ENCODE measurements at places on chromosomes 2 and 18.
A peak's percentile ranks its signal among the peaks of the same experiment; 100 is the strongest.

DNA sequence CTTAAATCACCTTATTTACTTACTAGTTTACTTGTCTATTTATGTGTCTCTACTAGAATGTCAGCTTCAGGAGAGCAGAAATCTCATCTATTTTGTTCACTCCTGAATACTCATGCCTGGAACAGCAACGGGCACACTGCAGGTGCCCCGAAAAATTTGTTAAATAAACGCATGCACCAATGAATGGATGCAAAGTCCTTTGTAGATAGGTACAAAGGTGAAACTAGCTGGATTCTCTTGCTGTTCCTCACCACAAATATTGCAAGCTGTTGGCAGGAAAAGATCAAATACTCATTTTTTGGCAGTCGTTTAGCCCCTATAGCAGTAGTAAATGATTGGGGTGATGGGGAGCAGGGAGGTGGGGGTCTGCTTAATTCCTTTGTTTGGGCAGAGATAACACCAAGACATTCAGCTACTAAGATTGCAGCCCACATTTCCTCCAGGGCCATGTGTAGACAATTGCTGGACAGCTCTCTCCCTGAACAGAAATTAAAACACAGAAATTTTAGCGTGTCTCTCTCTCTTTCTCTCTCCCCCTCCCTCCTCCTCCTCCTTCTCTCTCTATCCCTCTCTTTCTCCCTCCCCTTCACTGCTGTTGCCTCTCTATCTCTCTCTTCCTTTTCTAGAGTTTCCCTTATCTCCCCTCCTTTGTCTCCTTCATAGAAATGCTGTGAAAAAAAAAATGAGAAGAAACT lies 5.4 kb downstream of the MARCHF4 start:
- no peak for DNase-seq

DNA sequence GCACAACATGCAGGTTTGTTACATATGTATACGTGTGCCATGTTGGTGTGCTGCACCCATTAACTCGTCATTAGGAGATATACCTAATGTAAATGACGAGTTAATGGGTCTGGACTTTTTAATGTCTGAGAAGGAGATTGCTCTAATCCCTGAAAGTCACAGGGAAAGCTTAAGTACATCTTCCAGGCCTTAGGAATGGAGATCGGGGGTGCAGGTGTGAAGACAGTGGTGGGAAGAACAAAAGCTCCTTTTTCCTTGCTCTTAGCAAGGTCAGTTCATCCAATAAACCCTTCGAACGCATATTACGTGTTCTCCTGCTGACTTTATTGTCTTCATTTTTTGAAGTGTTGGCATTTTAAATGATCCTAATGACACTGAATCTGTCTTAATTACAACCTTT lies 50.8 kb upstream of the LAMA1 start:
- DNase-seq: no peak

- DNase-seq: no peak
Measured at GRCh38 chr2:129502781-129503180, 476.7 kb upstream of the RAB6C start.

- no peak for DNase-seq
Measured at GRCh38 chr2:53632714-53633113, 134.9 kb upstream of the CHAC2 start.

- no peak for DNase-seq
Measured at GRCh38 chr2:212682937-212683336, 144.3 kb upstream of the ERBB4 start.

GRCh38 chr2:226754821-226755604 lies 44.6 kb downstream of the IRS1 start:
- no peak for DNase-seq

DNA sequence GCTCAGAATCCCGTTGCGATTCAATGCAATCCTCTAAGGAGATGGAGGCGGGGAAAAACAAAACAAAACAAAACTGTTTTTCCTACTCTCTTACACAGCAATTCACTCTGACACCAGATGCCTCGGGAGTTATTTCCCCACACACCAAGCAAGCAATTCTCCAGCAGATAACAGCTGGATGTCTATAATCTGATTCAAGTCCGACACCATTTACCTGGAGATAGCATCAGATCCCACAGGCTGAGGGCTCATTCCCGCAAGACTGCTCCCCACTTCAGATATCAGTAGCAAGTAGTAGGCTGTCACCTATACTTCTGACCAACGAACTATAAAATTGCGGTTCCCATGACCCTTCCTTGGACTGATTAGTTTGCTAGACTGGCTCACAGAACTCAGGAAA lies 58.7 kb downstream of the DTNB start:
- no peak for DNase-seq

- no peak for DNase-seq
Measured at GRCh38 chr2:173990245-173990644, 25.1 kb upstream of the SP3 start.

GRCh38 chr2:75959724-75960471 lies 249.2 kb upstream of the GCFC2 start:
- no peak for DNase-seq

DNA sequence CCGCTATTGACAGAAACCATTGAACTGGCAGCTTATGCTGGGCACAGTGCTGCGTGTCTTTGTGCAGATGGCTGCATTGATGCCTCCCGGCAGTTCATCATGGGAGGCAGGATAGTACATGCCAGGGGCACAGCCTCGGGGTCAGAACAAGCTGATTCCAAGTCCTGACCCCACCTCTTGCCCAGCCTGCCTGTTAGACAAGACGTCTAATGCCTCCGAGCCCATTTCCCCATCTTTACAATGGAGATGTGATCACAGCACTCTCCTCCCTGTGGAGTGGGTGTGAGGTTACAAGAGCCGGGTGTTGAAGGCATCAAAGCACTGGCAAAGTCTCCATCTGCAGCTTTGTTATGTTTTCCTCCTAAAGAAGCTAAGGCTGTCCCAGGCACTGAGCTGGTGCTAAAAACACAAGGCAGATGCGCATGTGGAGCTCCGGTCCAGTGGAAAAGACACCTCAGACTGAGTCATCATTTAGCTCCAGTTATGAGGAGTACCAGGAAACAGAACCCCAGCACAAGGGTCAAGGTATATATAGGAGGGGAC lies 125.7 kb upstream of the EPAS1 start:
- peak; percentile 8 for DNase-seq

GRCh38 chr2:239644011-239644410 lies 243.2 kb upstream of the HDAC4 start:
- DNase-seq: no peak

GRCh38 chr2:238155761-238156694 lies 2.7 kb upstream of the ERFE start:
- no peak for DNase-seq

DNA sequence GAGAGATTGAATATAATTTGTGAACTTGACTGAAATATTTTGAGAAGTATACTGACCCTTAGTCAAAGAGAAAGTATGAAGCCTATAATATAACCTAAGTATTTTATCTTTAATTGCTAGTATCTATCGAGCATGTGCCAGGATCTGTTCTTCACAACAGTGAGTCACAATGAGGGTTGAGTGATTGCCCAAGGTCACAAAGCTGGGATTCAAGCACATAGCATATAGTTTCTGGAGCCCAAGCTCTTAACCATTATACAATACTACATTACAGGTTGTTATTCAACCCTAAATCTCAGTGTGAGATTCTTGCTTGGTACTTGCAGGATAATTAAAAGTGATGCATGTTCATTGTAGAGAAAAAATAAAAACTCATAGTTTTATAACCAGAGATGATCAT lies 97.2 kb downstream of the RAB3GAP1 start:
- DNase-seq: no peak

GRCh38 chr2:120177001-120177621 lies 46.1 kb downstream of the TMEM185B start:
- no peak for DNase-seq

DNA sequence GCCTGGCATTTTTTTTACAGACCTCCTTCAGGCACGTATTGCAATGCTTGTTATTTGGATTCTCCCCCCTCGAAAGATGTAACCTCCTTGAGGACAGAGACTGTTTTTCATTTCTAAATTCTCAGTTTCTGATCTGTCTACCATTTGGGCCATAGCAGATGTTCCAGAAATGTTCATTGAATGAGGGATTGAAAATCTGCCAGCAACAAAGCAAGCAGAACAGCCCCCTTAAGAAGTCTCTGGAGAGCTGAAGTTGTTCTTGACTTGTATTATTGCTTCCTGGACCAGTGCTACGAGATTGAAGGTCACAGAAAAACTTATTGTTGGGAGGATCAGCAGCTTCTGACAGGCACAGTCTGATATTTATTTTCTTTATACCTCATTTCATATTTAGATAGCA lies 355.5 kb downstream of the EPHA4 start:
- DNase-seq: no peak

GRCh38 chr2:101474731-101475384 lies at the start of gene RFX8:
RFX8 (minus strand) TSS chr2:101475112; CDS start chr2:101466848, 8,264 bp downstream.
- DNase-seq: no peak

DNA sequence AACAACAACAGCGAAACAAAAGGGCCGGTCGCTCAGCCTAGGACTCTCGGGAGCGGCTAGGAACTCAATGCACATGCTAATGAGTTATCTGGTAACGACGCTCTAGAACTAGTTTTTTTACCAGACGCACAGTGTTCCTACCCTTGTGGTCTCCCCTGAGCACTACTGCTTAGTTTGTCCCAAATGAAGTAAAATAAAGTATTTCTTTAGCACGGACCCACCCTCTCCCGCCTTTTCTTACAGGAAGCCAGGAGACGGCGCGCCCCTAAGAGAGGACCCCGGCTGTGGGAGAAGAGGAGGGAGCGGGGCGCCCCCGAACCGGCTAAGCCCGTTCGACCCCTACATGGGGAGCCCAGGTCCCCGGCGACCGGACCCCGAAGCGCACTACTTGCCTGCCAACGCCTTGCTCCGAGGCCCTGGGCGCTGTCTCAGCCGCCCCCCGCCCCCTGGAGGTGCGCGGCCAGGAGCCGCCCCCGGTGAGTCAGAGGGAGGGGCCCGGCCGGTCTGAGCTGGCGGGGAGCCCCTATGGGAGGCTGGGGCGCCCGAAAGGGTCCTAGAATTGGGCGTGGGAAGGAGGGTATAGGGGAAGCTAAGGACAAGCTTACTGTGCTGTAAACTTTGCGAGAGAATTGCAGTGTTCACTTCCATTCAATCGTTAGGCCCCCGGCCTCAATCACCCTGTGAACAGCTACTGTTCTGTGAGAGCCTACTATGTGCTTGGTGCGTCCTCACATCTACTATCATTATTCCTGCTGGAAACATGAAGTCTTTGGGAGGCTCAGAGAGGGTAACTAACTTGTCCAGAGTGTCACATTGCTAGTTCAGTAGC lies 3.6 kb upstream of the CAPG start:
- DNase-seq: no peak

GRCh38 chr2:109020217-109020637 lies 31.2 kb upstream of the EDAR start:
- no peak for DNase-seq
